Muscle of back (tissue), 13 donors: ENCODE measurements at places on chromosomes 2 and 18. TPM values are rescaled to one million over a fixed set of nuclear protein-coding genes. Genes with fewer than 3 reads are reported as not detected.

RAD51AP2 gene
- 0.16 TPM for polyA plus RNA-seq

IL36A gene
- polyA plus RNA-seq: not detected

DNA sequence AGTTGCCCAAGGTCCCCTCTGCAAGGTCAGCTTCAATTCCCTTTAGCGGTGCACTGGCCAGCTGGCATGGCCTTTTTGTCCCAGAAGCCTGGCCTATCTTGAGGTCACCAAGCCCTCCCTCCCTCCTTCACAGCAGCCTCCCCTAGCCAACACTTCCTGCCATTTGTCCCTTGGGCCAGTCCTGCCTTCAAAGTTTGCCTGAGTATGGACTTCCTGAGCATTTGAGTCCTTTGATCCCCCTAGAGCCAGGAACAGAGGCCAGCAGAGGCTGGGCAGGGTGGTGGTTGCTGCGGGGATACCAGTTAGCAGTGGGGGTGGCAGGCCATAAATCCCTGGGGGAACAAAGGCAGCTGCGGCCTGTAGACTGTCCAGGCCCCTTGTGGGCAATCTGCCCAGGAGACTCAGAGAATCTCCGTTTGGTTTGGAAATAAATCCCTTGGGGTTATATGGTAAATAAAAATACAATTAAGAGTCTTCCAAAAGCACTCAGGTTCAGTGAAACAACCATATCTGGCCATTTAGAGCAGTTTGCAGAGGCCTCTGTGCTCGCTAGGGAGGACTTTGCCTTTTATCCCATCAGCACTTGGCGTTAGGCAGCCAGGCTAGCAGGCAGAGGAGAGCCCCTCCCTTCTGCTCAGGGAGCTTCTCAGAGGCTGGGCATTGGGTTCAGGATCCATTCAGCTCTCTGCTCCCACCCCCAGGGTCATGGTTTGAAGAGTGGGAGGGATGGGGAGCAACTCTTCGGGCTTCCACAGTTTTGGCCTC lies 3.1 kb upstream of the HES6 start:
- no peak for DNase-seq

DNA sequence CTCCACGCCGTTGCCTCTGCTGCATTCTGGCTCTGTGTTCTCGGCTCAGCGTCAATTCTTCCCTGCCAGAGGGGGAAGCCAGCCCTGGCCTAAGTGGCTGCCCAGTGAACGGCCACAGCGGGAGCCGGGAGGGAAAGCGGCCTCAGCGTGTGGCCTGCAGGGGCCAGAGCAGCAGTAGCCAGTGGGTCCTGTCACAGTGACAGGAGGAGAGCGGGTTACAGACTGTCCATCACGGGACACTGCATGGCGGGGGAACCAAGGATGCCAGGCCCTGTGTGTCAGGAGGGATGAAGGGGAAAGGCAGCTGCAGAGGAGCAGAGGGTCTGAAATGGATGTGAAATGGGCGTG lies 39.7 kb downstream of the PDIA6 start:
- no peak for DNase-seq

DNA sequence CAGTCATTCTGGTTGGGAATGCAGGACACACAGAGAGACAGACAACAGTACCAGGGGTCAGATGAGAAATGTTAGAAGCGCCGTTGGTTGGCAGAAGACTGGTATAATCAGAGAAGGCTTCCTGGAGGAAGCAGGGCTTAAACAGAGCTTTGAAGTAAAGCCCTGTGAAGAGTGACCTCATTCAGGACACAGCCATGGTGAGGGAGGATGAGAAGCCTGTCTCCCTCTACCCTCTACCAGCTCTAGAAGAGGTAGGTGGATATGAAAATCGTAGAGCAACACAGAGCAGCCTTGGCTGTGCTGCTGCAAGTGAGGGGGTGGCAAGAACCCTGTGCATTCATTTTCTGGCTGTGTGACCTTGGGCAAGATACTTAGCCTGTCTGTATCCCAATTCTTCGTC lies 14.2 kb downstream of the TET3 start:
- no peak for DNase-seq

LIMS2 gene
- 31.3 TPM for polyA plus RNA-seq

CYP1B1 gene
- polyA plus RNA-seq: 8.6 TPM

- DNase-seq: peak; percentile 91
Observed at GRCh38 chr18:21612125-21613039, at the start of gene SNRPD1. Gene SNRPD1 (plus strand): TSS chr18:21612314. CDS start chr18:21612430, 116 bp downstream.

ZAP70 gene
- polyA plus RNA-seq: 2.2 TPM

GRCh38 chr18:42475157-42475556 lies 520.1 kb downstream of the PIK3C3 start:
- DNase-seq: no peak

LONRF2 gene
- polyA plus RNA-seq: 0.99 TPM

GRCh38 chr2:207037896-207038295 lies 98.6 kb downstream of the CPO start:
- peak; percentile 68 for DNase-seq

- peak; percentile 99 for DNase-seq
Observed at GRCh38 chr2:237291138-237291792, 122.7 kb downstream of the COL6A3 start.

SLC5A7 gene
- polyA plus RNA-seq: 0.20 TPM

TLX2 gene
- not detected for polyA plus RNA-seq

ALK gene
- not detected for polyA plus RNA-seq

- DNase-seq: no peak
Observed at GRCh38 chr2:133434959-133435668, 133.1 kb downstream of the NCKAP5 start.
